ENCODE measurements at places on chromosomes 3 and 15.

DNA sequence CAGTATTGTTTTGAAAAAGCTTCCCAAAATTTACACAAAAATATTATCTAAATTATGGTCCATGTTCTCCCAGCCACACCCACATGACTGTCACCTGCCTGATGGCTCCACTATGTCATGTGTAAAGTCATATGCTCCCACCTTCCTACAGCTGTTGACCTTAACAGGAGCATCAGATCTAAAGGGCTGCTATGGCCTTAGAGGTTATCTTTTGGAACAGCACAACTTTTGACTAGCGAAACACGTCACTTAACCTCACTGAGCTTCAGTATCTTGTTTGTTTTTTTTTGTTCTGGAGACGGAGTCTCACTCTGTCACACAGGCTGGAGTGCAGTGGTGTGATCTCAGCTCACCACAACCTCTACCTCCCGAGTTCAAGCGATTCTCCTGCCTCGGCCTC, 64.4 kb downstream of the PRKAR2A start:
- H3K36me3 ChIP-seq = peaks cover 17% of the 10 kb centered on the region
- H3K27ac ChIP-seq = no peak overlapping the region
- no peak overlapping the region for H3K4me3 ChIP-seq
- no peak for DNase-seq

DNA sequence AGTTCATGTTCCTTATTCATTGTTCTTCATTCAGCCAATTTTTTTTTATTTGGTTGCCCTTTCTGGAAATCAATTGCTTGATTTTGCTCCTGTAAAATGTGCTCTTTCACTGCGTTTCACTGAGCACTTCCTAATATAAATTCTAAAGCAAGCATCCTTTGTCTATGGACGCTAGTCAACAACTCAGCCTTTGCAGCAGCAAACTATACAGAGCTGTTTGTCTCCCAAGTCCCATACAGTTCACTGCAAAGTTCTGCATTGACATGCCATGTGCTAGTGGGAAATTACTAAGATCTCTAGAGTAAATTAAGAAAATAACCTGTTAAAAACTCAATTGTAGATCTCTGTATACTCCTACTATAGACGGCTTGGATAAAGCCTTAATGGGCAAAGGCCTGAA, 130.1 kb upstream of the BHLHE40 start:
- H3K27me3 ChIP-seq = no peaks in the 10 kb centered on the region
- peaks cover 95% of the 10 kb centered on the region for H3K4me1 ChIP-seq
- H3K36me3 ChIP-seq = peaks cover 44% of the 10 kb centered on the region
- no peak overlapping the region for H3K4me3 ChIP-seq
- H3K27ac ChIP-seq = peak overlapping the region; percentile 85

GRCh38 chr3:166248784-166249183, 411.6 kb upstream of the BCHE start:
- no peak overlapping the region for H3K4me3 ChIP-seq
- no peak for DNase-seq
- no peaks in the 10 kb centered on the region for H3K36me3 ChIP-seq
- no peaks in the 10 kb centered on the region for H3K4me1 ChIP-seq
- no peak overlapping the region for H3K27ac ChIP-seq

- H3K36me3 ChIP-seq = no peaks in the 10 kb centered on the region
- H3K27me3 ChIP-seq = peaks cover 10% of the 10 kb centered on the region
- no peak overlapping the region for H3K27ac ChIP-seq
- H3K4me3 ChIP-seq = no peak overlapping the region
Measured at GRCh38 chr3:23624305-23624704, 181.4 kb upstream of the UBE2E1 start.

DNA sequence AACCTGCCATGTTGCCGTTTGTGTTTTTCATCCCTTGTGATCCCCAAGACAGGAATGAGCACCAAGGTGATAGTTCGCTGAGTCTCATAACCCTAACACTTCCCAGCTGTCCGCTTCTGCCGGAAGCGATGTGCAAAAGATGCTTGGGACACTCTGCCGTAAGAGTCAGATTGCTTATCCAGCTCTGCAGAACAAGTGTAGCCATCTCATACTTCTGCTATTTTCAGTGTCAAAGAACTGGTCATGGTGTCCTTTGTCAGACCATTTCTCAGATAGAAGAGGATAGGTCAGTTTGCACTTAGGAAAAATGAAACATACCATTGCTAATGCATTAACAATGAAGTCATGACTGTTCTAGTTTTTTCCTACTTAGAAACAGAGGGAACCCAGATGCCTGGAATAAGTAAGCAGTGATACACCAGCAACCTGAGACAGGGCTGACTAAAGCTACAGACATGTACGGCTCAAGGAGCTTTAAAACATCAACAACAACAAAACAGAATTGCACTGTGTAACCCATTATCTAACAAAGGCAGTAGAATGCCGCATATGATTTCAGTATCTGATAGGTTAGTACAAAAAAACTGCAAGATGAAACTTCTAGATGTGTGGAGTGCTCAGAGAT, 134.0 kb upstream of the IL12A start:
- no peak overlapping the region for H3K4me3 ChIP-seq
- H3K27me3 ChIP-seq = peaks cover 25% of the 10 kb centered on the region
- DNase-seq = no peak
- H3K4me1 ChIP-seq = no peaks in the 10 kb centered on the region
- no peaks in the 10 kb centered on the region for H3K36me3 ChIP-seq
- no peak overlapping the region for H3K27ac ChIP-seq
